ENCODE measurements at places on chromosomes 11 and 22. TPM values are rescaled to one million over a fixed set of nuclear protein-coding genes. Genes with fewer than 3 reads are reported as not detected.
A peak's percentile ranks its signal among the peaks of the same experiment; 100 is the strongest.

The SLC25A18 gene
- polyA plus RNA-seq, result not detected

The SEC14L3 gene
- polyA plus RNA-seq, result not detected

DNA sequence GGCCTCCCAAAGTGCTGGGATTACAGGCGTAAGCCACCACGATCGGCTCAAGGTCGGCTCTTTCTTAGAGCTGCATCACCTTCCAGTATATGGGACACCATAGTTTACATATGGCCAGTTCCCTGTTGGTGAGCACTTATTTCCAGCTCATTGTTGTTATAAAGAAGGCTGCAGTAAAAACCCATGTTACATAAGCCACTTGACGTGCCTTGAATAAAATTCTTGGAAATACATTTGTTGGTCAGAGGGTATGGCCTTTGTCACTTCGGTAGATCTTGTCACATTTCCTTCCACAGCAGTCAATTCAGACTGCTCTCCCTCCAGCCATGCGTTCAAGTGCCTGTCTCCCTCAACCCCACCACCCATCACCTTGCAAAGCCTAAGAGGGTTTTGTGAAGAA lies 92.9 kb downstream of the PRR5L start:
- no peak for DNase-seq

DNA sequence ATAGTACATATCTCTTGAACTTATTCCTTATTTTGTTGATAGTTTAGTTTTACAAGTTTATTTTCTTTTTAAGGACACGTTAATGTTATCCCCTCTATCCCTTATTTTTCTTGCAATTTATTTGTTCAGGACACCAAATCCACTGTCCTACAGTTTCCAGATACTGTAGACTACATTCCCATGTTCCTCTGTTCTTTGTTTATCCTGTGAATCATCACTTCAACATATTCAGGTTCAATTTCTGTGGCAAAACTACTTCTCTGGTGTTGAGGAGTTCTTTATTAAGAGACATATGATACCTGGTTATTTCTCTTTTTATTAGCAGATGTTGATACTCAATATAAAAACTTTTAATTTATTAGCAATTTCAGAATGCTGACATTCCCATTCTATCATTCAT lies 72.8 kb upstream of the CLNS1A start:
- DNase-seq, result no peak

DNA sequence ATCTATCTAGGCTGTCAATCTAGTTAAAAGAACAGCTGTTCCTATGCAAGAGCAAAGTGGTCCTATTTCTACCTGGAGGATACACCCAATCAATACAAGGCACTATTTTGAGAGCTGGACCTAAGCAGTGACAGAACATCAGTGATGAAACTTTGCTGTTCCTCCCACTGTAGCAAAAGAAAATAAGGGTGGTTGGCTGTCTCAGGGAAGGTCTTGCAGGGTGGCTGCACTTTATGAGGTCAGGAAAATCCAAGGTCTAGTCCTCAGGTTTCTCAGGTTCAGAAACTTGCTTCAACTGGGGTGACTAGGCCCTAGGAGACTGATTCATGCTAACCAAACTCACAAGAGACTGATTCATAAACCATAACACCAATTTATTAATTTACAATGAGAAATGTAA lies 11.6 kb downstream of the CPSF7 start:
- DNase-seq, result no peak

DNA sequence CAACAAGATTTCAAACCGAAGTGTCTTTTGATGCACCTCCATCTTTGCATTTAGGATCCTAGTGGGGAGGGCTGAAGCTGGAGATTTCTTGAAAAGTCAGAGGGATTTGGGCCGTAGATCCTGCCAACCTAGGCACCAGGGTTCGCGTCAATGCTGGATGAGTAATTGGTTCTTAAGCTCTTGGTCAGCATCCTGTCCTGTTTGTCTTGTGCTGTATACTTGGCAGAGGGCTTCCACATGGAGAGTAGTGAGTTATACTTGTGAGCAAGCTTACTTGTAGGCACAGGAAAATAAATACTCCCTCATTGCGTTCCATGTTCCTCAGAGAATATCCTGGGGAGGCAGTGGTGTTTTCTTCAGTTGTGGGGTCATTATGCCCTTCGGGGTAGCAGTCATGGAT lies 12.6 kb downstream of the INSC start:
- DNase-seq, result peak; percentile 78

- no peak for DNase-seq
Measured at GRCh38 chr11:57615308-57615707, 17.8 kb downstream of the SERPING1 start.

The PRR33 gene
- polyA plus RNA-seq, result not detected

The DDI1 gene
- not detected for polyA plus RNA-seq

The DRG1 gene
- polyA plus RNA-seq, result 77.8 TPM

- DNase-seq, result no peak
Measured at GRCh38 chr22:25393121-25393805, 171.2 kb upstream of the GRK3 start.

The ANO9 gene
- 31.2 TPM for polyA plus RNA-seq

DNA sequence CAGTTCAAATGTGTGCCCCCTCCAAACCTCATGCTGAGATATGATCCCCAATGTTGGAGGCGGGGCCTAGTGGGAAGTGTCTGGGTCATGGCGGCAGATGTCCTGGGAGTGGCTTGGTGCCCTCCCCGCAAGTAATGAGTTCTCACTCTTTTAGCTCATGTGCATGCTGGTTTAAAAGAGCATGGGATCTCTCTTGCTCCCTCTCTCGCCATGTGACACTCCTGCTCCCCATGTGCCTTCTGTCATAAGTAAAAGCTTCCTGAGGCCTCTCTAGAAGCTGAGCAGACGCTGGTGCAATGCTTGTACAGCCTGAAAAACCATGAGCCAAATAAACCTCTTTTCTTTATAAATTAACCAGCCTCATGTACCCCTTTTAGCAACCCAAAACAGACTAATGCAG lies 98.8 kb downstream of the SGSM3 start:
- DNase-seq, result no peak

- DNase-seq, result peak; percentile 15
Measured at GRCh38 chr11:16738947-16739815, 734 bp downstream of the C11orf58 start.

GRCh38 chr22:37497062-37497599 lies 10.9 kb upstream of the MFNG start:
- DNase-seq, result peak; percentile 95

DNA sequence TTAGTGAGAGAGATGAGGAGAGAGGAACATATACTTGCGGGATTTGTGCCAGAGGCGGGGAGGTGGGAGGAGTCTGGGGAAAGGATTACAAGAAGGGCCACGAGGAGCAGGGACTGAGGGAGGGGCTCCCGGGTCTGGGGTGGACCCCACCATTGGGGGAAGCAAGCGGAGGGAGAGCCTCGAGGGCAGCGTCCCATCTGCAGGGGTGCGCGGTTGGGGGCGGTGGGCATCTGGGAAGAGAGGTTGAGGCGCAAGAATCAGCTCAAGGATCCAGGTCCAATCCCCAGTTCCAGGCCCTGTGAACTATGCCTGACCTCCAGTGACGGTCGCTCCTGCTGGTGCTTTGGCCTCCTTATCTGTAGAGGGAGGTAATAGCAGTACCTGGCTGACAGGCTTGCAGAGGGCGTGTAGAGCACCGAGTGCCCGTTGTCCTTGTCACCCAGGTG lies 38.0 kb downstream of the ADAMTS15 start:
- DNase-seq, result no peak

GRCh38 chr22:33656808-33657628 lies 263.3 kb downstream of the LARGE1 start:
- DNase-seq, result no peak

The MMP8 gene
- polyA plus RNA-seq, result not detected

DNA sequence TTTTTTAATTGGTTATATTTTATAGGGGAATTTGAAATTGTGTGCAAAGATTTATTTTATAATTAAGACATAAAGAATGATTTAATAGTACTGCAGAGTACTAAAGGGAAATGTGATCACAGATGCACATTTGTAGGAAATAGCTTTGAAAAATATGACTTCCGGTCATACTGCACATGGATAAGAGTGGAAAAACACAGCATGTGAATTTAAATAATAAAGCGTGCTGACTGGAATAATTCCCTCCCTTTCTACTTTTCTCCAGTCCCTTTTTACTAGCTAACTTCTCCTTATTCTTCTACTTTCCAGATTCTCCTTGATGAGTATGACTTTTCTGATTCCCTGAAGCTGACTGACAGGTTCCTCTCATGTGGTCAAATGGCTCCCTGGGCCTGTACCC lies 238.4 kb upstream of the CTSC start:
- no peak for DNase-seq

GRCh38 chr11:10937385-10937771 lies 79.5 kb upstream of the ZBED5 start:
- no peak for DNase-seq

- no peak for DNase-seq
Measured at GRCh38 chr11:109838026-109838425, 255.2 kb upstream of the ZC3H12C start.

GRCh38 chr11:99241066-99241465 lies 220.3 kb downstream of the CNTN5 start:
- no peak for DNase-seq

- DNase-seq, result no peak
Measured at GRCh38 chr11:36142879-36143278, 146.3 kb downstream of the COMMD9 start.

- DNase-seq, result no peak
Measured at GRCh38 chr11:110095554-110095953, 2.4 kb downstream of the ZC3H12C start.

DNA sequence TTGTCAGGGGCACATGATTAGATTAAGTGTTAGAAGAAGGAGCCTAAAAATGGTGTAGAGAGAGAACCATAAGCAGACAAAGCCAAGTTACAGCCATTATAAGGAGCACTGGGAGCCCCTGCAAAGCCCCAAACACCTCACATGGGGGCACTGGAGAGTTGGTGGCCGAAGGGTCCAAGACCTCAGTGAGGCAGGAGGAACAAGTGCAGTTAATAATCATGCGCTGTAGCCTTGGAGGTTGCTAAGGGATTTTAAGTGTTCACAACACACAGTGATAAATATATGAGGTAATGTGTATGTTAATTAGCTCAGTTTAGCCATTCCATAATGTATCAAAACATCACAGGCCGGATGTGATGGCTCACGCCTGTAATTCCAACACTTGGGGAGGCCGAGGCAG lies 54.4 kb upstream of the JAM3 start:
- no peak for DNase-seq

The POGLUT3 gene
- polyA plus RNA-seq, result 6.4 TPM

- no peak for DNase-seq
Measured at GRCh38 chr11:70205049-70205725, 2.1 kb downstream of the FADD start.

- no peak for DNase-seq
Measured at GRCh38 chr11:1864231-1864630, 11.3 kb downstream of the LSP1 start.

DNA sequence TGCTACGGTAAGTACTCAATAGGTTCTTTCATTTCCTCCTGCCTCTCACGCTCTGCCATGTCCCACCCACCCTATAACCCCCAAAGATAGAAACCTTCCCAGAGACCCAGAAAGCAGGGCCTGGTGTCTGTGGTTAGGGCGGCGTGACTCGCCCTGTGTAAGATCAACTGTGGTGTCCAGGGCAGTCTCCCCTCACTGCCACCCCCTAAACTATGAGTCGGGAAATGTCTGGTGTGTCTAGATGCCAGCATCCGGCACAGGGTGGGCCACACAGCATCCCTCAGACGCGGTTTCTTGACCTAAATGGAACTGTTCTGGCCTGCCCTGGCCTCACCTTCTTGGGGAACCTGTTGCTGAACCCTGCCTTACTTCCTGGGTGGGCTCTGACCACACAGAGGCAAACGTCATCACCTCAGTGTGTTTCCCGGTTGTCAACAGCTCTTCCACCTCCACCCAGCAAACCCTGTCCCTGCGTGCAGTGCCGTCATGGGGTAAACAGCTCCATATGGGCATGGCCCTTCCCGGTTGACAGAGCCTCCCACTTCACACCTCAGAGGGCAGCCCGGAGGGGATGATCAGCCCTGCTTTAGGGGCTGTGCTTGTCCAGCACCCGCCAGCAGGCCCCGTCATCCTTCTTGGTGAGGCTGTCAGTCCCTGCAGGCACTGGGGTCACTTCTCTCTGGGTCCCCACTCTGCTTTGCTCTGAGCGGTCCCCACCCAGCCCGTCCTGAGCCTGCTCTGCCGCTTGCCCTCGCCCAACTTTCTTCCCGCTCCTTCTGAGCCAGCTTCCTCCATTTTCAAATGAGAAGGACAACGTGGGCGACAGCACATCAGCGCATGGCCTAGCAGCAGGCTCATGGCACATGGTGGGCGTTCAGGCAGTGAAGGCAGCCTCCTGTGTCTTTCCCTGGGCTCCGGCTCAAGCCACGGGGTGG lies 6.0 kb downstream of the WNT11 start:
- no peak for DNase-seq

GRCh38 chr11:109612496-109612895 lies 190.5 kb downstream of the C11orf87 start:
- DNase-seq, result peak; percentile 43

DNA sequence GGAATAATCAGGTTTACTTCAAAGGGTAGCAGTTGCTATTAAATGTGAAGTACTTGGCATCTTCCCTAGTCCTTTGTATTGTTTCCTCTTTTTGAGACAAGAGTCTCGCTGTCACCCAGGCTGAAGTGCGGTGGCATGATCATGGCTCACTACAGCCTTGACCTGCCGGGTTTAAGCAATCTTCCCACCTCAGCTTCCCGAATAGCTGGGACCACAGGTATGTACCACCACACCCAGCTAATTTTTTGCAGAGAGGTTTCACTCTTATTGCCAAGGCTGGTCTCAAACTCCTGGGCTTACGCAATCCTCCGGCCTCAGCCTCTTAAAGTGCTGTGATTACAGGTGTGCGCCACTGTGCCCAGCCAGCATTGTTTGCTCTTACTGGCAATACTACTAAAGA lies 36.2 kb upstream of the RAPSN start:
- DNase-seq, result no peak

- DNase-seq, result no peak
Measured at GRCh38 chr11:73961321-73961720, 10.5 kb downstream of the DNAJB13 start.

The CD3G gene
- not detected for polyA plus RNA-seq

The TRIM51 gene
- not detected for polyA plus RNA-seq

The PHOX2A gene
- polyA plus RNA-seq, result not detected

DNA sequence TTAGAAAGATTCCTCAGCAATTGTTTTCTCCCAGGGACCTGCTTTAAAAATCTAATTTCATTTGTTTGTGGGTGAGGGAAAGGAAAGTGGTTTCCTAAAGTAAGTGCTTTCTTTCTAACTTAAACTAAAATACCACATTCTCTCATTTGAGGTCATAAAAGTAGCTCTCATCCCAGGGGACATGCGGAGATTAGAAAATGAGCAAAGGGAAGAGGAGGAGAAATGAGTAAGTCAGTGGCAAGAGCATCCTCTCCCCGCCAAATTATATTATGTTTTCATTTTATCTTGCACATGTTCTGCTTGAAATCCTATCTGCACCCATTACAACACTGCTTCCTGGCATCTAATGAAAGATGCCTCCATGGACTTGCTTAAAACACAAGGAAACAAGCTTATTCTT lies 191.4 kb downstream of the ARHGAP42 start:
- DNase-seq, result no peak

All from foreskin keratinocyte (primary cell).